ENCODE measurements at places on chromosomes 6 and 20.

DNA sequence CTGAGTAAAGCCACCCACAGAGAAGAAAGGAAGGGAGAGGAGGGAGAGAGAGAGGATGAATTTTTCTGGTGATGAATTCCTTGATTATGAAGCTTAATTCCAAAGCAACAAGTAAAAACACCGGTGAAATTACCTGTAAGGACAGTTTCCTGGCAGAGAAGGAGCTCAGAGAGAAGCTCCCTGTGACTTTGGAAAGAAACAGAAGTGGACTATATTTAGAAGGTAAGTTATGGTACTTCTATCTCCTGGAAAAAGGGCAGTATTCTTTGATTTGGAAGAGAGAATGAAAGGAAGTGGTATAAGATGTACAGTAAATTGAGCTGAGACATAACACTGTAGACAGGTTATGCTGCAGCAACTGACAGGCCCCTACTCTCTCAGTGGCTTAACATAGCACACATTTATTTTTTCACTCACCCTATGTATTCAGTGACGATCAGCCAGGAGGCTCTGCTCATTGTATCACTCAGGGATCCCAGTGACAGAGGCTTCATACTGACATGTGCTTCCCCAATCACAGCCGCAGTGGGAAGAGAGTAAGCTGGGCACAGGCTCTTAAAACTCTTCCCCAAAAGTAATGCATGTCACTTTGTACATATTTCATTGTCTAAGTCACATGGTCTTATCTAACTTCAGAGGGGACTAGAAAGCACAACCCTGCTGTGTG, 349.5 kb downstream of the BTBD9 start:
- no peak for DNase-seq

GRCh38 chr6:7058250-7058923, 49.4 kb upstream of the RREB1 start:
- DNase-seq, result peak; percentile 87

GRCh38 chr6:16267428-16268263, 29.3 kb downstream of the GMPR start:
- no peak for DNase-seq

GRCh38 chr6:40937491-40937890, 101.5 kb downstream of the UNC5CL start:
- DNase-seq, result no peak

DNA sequence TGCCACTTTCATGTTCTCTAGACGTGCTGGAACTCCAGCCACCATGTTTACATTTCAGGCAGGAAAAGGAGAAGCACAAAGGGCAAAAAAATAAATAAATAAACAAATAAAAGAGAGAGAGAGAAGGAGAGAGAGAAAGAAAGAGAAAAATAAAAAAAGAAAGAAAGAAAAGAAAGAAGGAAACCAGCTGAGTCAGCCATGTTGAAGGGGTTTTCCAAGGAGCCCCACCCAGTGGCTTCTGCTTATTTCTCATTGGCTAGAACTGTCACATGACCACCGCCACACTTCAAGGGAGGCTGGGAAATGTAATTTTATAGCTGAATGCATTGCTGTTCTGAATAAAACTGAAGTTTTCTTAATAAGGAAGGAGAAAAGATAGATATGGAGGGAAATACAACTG, 71.1 kb downstream of the BFSP1 start:
- no peak for DNase-seq

DNA sequence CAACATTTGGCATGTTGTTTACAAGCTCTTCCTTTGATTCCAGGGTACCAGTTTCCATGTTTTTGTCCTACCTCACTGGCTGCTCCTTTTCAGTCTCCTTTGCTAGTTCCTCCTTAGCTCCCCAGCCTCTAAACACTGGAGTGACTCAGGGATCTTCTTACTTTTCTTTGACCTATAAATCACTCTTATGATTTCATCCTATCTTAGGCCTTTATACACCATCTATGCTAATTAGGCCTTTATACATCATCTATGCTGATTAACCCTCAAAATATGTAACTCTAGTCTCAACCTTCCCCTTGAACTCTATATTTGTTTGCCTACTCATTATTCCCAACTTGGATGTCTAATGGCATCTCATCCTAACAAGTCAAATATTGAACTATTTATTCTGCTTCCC, 9.5 kb downstream of the TMEM30A start:
- DNase-seq, result peak; percentile 66

DNA sequence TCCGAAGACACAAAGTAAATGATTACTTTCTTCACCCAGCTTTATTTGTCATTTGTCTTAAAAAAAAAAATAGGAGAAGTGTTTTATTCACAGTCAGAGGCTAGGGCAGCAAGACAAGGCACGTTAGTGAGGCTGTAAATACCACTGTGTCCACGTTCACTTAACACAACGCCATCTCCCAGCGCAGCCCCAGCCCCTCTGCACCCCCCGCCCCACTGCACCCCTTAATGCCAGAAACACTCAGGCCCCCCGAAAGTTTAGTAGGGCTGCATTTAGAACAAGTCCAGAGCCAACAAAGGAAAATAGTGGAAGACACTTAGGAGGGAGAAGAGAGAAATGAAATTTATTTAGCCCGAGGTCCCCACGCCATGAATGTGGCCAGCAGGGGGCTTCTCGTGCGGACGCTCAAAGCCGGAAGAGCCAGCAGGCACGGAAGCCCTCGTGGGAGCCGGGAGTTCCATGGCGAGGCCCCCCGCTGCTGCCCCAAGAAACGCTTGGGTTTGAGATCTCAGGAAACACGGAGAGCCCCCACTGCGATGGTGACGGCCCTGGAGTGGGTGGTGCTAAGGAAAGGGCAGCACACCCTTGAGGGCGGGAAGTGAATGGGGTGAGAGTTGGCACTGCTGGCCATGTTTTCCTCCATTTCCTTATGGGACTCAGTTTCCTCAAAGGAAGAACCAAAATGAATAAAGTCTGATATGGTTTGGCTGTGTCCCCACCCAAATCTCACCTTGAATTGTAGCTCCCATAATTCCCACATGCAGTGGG, 50.2 kb downstream of the IYD start:
- DNase-seq, result peak; percentile 60

DNA sequence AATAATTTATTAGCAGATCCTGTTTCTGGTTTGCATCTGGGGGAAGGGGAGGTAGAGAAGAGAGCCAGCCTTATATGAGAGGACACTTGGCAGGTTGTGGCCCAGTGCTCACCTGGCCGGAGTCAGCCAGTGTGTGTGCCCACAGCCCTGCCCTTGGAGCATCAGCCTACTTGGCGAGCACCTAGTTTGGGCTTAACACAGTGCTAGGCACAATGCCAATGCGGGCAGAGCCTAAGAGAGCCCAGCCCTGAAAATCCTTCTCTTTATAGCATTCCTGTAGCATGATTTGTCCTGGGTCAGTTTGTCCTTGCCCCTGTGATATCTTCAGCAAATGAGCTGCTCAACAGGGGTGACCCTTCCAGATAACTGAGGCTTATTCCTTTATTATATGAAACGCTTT, 73.0 kb downstream of the SLX4IP start:
- peak; percentile 13 for DNase-seq

DNA sequence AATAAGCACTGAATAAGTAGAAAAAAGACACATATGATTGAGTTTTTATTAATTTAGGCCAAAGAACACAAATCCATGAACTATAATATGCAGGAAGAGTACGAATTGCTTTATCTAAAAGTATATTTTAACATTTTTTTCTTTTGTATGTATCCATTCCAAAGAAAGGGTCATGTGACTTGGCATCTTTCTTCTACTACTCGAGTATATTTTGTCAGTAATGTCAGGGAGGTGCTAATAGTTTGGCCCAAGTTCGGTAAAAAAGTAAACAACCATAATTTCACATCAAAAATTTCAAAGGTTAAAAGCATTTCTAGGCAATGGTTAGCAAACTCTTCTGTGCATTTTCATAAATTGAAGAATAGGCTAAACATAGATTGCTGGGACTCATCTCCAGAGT, 18.7 kb downstream of the DEFB110 start:
- no peak for DNase-seq

GRCh38 chr20:17895641-17896171, 72.9 kb downstream of the SNX5 start:
- DNase-seq, result peak; percentile 64

GRCh38 chr20:64226686-64227580, 28.6 kb upstream of the PCMTD2 start:
- no peak for DNase-seq

DNA sequence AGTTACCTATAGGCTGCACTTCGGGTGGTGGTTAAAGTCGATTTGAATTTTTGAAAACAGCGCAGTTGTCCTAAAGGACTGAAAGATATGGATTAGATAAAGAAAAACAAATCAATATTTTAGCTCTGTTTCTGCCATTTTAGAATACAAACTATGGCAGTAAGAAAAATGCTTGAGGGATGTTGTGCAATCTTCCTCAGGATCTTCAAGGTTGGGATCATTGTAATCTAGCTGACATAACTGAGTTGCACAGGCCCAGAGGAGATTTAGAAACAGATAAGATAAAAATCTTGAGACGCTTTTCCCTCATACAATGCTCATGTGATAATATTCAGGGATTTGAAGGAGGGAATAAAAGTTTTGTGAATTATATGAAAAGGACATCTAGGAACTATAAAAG, 926 bp downstream of the PEX3 start:
- peak; percentile 2 for DNase-seq

DNA sequence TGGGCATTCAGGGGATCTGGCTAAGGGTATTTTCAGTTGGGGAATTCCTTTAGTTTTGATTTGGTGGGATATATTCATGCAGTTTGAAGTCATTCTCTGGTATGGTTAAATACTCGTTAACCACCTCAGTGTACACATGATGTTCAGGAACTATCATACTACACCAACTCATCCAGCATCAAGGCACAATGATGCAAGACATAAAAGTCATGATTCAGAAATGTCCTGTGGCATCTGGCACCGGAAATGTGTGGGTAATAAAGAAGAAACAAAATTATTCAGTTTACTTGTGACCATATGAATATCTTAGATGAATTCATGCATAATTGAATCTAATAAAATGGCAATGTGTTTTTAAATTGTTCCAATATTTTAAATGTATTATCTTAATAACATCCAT, 129.0 kb upstream of the BMP5 start:
- DNase-seq, result peak; percentile 28

- peak; percentile 84 for DNase-seq
Measured at GRCh38 chr20:59515013-59515905, 89.1 kb upstream of the PHACTR3 start.

DNA sequence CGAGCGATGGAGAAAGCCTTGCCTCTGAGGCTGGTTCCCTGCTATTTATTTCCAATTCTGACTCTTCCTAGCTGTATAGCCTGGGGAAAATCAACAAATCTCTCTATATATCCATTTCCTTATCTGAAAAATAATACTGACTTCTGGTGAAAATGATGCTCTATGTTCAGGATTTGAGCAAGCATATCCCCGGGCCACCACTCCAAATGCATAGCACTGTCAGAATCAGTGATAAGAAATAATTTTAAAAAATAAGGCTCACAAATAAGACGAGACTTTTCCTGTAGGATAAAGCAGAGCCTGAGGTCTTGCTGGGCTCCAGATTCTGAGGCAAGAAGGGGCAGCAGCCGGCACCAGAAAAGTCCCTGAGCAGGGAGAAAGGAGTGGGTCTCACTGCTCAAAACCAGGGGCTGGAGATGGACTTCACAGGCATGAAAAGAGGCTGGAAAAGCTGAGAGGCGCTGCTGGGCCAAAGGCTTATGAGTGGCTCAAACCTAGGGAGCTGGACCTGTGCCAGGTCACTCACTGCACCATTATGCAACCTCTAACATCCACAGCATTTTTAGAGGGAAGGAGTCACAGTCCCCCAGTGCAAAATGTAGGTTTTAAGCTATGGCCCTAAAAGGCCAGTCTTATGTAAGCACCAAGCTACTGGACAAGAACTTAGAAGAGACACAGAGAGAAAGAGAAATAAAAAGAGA, 48.1 kb upstream of the SLC17A4 start:
- DNase-seq, result no peak

- no peak for DNase-seq
Measured at GRCh38 chr6:10730254-10730653, 7.4 kb downstream of the TMEM14C start.

- no peak for DNase-seq
Measured at GRCh38 chr20:35907017-35907701, 47.1 kb downstream of the SCAND1 start.

GRCh38 chr6:142871910-142872331, 73.1 kb downstream of the HIVEP2 start:
- DNase-seq, result peak; percentile 89

- DNase-seq, result no peak
Measured at GRCh38 chr6:132005178-132005577, 54.0 kb upstream of the CCN2 start.

GRCh38 chr6:137913996-137914529, 47.0 kb downstream of the TNFAIP3 start:
- no peak for DNase-seq

DNA sequence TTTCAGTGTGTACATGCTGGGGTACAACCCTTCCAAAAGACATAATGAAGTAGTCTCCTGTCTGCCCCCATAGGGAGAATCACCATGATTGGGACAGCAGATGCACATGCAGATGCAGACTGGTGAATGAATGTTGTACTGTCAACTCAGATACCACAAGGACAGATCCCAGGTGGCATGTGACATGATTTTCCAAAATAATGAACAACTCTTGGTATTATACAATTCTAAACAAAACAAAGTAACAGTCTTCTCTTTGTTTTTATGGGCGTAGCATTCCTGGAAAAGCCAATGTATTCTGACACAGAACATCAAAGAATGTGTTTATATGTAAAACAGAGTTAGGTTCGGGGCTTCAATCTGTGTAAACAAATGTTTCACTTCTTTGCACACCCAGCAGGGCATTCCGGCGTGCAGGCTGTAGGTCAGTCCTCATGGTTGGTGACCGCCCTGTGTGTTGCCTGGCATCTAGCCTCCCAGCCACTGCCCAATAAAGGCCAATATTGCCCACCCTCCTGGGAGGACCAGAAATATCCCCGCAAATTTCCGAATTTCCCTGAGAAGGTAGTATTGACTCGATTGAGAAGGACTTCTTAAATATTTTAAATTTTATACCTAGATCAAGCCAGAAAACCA, 127.7 kb downstream of the KLHL32 start:
- no peak for DNase-seq
